ENCODE measurements at places on chromosomes 7 and 10. TPM values are rescaled to one million over a fixed set of nuclear protein-coding genes. Genes with fewer than 3 reads are reported as not detected.

DNA sequence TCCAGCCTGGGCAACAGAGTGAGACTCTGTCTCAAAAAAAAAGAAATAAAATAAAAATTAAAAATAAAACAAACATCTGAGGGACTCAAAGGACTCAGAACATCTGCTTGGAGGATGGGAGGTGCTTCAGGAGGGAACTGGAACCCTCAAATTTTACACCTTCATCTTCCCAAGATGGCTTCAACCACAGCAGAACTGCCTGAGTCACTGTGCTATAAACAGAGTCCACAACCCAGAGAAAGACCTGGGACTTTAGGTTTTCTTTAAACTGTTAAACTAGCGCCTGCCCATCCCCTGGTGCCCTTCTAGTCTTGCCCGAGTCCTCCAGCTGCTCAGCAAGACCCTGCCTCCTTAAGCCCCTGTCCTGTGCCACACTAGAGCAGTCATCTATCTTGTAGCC is 40.8 kb downstream of the RGS10 start:
- H3K36me3 ChIP-seq = no peaks in the 10 kb centered on the region
- H3K4me3 ChIP-seq = no peak overlapping the region
- H3K4me1 ChIP-seq = no peaks in the 10 kb centered on the region
- DNase-seq = no peak
- no peak overlapping the region for H3K27ac ChIP-seq

DNA sequence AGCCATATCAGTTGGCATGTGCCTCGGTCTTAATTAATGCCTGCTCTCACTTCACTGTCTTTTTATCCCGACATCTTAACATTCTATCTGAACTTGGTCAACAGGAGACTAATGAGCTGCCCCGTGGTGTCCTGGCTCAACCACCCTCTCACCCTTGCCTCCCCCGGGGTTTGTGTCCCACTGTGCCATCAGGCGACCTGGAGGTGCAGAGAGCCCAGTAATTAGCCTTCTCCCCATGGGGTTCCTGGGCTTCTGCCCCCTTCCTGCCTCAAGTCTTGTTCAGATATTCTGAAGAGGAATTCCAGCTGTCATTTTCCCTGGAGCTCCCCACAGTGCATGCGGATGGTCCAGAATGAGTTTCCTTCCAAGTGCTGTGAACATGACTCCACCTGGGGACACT is 10.1 kb upstream of the JAKMIP3 start:
- no peak overlapping the region for H3K27ac ChIP-seq
- H3K4me1 ChIP-seq = no peaks in the 10 kb centered on the region
- DNase-seq = no peak
- peaks cover 3% of the 10 kb centered on the region for H3K27me3 ChIP-seq
- H3K36me3 ChIP-seq = no peaks in the 10 kb centered on the region

DNA sequence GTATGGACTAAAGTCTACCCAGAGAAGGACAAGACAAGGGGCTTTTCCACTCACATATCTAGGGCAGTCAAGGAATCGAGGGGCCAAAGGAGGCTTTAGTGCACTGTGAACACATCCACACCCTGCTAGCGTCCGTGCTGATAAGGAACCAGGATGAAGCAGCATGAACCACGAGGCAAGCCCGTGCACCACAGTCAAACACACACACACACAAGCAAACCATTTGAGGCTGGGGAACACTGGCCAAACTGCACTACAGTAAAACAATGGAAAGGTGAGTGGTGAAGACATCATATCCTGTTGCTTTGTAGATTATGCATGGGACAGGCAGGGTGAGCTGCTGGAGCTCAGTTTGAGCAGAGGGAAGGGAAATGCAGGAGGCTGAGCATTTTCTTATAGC is 177.4 kb upstream of the CDCA7L start:
- no peak overlapping the region for H3K4me3 ChIP-seq
- DNase-seq = no peak
- H3K4me1 ChIP-seq = peaks cover 4% of the 10 kb centered on the region
- H3K36me3 ChIP-seq = no peaks in the 10 kb centered on the region

DNA sequence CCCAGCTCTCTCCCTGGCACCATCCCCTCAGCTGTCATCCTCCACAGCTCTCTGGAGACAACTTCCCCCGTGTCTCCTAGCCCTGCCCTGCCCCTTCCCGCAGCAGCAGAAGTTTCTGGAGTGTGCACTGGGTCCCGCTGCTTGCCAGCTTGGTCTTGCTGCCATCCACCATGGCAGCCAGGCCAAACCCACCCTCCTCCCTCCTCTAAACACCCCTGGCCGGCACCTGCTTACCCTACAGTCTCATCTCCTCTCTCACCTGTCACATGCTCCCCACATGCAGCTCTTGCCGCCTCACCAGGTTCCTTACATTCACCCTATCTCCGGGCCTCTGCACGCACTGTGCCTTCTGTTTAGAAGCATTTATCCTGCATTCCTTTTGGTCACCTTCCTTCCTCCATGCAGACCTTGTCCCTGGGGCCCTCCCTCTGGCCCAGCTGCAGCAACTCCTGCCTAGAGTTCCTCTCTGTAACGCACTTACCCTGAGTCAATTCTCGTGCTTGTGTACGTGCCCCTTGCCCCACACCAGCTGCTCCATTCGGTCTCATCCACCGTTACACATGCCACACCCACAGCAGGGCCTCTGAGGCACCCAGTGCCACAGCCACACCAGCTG is 93.9 kb upstream of the RET start:
- no peaks in the 10 kb centered on the region for H3K4me1 ChIP-seq
- no peaks in the 10 kb centered on the region for H3K27me3 ChIP-seq
- H3K4me3 ChIP-seq = no peak overlapping the region

- no peaks in the 10 kb centered on the region for H3K4me1 ChIP-seq
- no peaks in the 10 kb centered on the region for H3K27me3 ChIP-seq
- no peak overlapping the region for H3K27ac ChIP-seq
- no peaks in the 10 kb centered on the region for H3K36me3 ChIP-seq
- H3K4me3 ChIP-seq = no peak overlapping the region
- no peak for DNase-seq
These were observed 71.9 kb upstream of the HABP2 start for GRCh38 chr10:113480851-113481502.

- H3K27me3 ChIP-seq = peaks cover 22% of the 10 kb centered on the region
- H3K27ac ChIP-seq = no peak overlapping the region
- no peak overlapping the region for H3K4me3 ChIP-seq
- H3K4me1 ChIP-seq = no peaks in the 10 kb centered on the region
- H3K36me3 ChIP-seq = no peaks in the 10 kb centered on the region
These were observed 36.6 kb downstream of the RASGEF1A start for GRCh38 chr10:43230101-43230908.

- no peak overlapping the region for H3K4me3 ChIP-seq
- H3K27me3 ChIP-seq = no peaks in the 10 kb centered on the region
- no peak overlapping the region for H3K27ac ChIP-seq
- no peaks in the 10 kb centered on the region for H3K4me1 ChIP-seq
- no peak for DNase-seq
These were observed 86.2 kb downstream of the EBF3 start for GRCh38 chr10:129877773-129878371.

DNA sequence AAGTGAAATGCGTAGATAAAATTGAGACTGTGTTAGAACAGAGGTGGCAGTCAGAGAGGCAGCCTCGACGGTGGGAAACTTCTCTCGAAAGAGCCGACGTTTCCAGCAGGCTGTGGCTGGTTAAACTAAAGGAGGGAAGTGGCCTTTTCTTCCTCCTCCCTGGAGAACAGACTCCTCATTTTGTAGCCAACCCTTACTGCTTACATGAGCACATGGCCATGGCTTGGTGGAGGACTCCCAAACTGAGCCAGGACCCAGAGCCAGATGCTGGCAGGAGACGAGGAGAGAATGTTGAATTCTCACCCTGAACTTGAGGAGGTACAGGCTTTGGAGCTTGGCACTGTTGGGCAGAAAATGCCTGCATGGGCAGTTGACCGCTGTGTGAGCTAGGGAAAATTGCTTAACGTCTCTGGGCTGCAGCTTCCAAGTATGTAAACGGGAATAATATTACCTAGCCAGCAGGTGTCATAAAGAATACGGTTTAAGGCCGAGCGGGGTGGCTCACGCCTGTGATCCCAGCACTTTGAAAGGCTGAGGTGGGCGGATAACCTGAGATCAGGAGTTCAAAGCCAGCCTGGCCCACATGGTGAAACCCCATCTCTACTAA is 24.5 kb downstream of the MMD2 start:
- H3K27ac ChIP-seq = no peak overlapping the region
- H3K27me3 ChIP-seq = no peaks in the 10 kb centered on the region
- H3K4me3 ChIP-seq = no peak overlapping the region
- no peaks in the 10 kb centered on the region for H3K36me3 ChIP-seq

GRCh38 chr7:27739301-27739908 is 557 bp upstream of the TAX1BP1 start:
- peak overlapping the region; percentile 97 for H3K27ac ChIP-seq
- DNase-seq = no peak
- H3K36me3 ChIP-seq = no peaks in the 10 kb centered on the region
- H3K27me3 ChIP-seq = no peaks in the 10 kb centered on the region
- H3K4me3 ChIP-seq = peak overlapping the region; percentile 86

GRCh38 chr10:91569522-91569921 is 63.3 kb downstream of the PPP1R3C start:
- no peaks in the 10 kb centered on the region for H3K36me3 ChIP-seq
- peak overlapping the region; percentile 8 for H3K27ac ChIP-seq
- H3K4me1 ChIP-seq = peaks cover 12% of the 10 kb centered on the region
- H3K4me3 ChIP-seq = no peak overlapping the region
- H3K27me3 ChIP-seq = no peaks in the 10 kb centered on the region
- DNase-seq = no peak

GRCh38 chr10:85036661-85037060 is 708.3 kb downstream of the CCSER2 start:
- no peak for DNase-seq
- no peaks in the 10 kb centered on the region for H3K4me1 ChIP-seq
- H3K27me3 ChIP-seq = no peaks in the 10 kb centered on the region
- no peak overlapping the region for H3K27ac ChIP-seq
- no peak overlapping the region for H3K4me3 ChIP-seq

DNA sequence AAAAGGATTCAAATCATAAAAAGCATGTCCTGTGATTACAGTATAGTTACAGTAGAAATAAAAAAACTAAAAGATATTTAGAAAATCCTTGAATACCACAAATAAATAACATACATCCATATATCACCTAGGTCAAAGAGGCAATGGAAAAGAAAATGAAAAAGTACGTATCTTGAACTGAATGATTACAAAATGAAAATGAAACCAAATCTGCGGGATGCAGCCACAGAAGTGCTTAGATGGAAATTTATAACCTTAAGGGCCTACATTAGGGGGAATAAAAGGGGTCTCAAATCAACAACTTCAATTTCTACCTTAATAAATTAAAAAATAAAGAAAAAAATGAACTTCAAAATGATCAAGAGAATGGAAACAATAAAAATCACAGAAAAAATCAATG is 879.0 kb upstream of the CELF2 start:
- no peak overlapping the region for H3K4me3 ChIP-seq
- no peak for DNase-seq
- no peaks in the 10 kb centered on the region for H3K4me1 ChIP-seq
- no peaks in the 10 kb centered on the region for H3K27me3 ChIP-seq

- H3K4me3 ChIP-seq = peak overlapping the region; percentile 91
- peaks cover 34% of the 10 kb centered on the region for H3K4me1 ChIP-seq
- H3K27me3 ChIP-seq = no peaks in the 10 kb centered on the region
- DNase-seq = no peak
These were observed 644 bp downstream of the BUD23 start for GRCh38 chr7:73683788-73684693.

- DNase-seq = peak; percentile 63
- no peak overlapping the region for H3K27ac ChIP-seq
- no peaks in the 10 kb centered on the region for H3K27me3 ChIP-seq
- H3K36me3 ChIP-seq = no peaks in the 10 kb centered on the region
- H3K4me3 ChIP-seq = no peak overlapping the region
- no peaks in the 10 kb centered on the region for H3K4me1 ChIP-seq
These were observed 92.3 kb upstream of the ELMO1 start for GRCh38 chr7:37540917-37541316.

DNA sequence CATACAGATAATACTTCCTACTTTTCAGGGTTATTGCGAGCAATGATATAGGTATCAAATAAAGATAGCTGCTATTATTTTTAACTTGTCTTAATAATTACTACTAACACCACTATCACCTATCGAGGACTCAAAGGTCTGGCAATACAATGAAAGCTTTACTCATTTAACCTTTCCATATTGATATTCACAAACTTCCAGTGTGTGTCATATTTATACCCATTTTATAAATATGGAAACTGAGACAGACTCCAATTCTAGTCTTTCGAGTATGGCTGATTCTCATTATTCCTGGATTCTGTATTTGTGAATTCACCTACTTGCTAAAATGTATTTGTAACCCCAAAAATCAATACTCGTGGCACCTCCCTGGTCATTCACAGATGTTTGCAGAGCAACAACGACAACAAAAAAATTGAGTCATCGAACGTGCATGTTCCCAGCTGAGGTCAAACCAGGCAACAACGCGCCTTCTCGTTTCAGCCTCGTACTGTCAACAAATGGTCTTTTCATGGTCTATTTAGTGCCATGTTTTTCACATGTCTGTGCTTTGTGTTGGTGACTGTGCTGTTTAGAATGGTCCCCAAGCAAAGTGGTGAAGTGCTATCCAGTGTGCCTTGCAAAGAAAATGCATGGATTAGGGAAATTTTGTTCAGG is 51.7 kb downstream of the SMURF1 start:
- H3K27ac ChIP-seq = no peak overlapping the region
- H3K36me3 ChIP-seq = no peaks in the 10 kb centered on the region
- no peak overlapping the region for H3K4me3 ChIP-seq
- H3K27me3 ChIP-seq = no peaks in the 10 kb centered on the region
- no peak for DNase-seq

DNA sequence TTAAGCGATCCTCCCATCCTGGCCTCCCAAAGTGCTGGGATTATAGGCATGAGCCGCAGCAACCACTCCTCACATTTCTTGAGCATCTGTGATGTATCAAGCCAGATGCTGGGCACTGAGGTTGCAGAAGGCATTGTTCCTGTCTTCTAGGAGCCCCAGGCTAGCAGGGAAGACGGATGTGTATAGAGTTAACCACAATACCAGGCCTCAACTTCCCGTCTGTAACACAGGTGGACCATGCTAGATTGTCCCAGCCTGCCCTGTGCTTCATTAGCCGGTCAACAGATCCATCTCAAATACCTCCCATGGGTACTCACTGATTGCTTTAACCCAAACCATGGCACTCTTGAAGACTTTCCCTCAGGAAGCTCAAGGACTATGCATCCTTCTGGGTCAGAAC is 1.8 kb upstream of the CLDN4 start:
- H3K4me3 ChIP-seq = no peak overlapping the region
- H3K4me1 ChIP-seq = peaks cover 6% of the 10 kb centered on the region
- H3K36me3 ChIP-seq = no peaks in the 10 kb centered on the region
- H3K27ac ChIP-seq = no peak overlapping the region

- no peaks in the 10 kb centered on the region for H3K4me1 ChIP-seq
- H3K36me3 ChIP-seq = no peaks in the 10 kb centered on the region
- no peaks in the 10 kb centered on the region for H3K27me3 ChIP-seq
- no peak overlapping the region for H3K27ac ChIP-seq
- no peak for DNase-seq
These were observed 115.2 kb downstream of the HIP1 start for GRCh38 chr7:75623390-75624133.

TAS2R41 gene
- not detected for total RNA-seq

ADRB1 gene
- total RNA-seq = 0.18 TPM

SEMA3C gene
- total RNA-seq = 58.5 TPM

CHRM2 gene
- total RNA-seq = not detected

TSPAN14 gene
- 25.2 TPM for total RNA-seq

SP8 gene
- total RNA-seq = not detected

Data from gastrocnemius medialis (tissue), 4 donors.